ENCODE measurements at places on chromosomes 4 and X. TPM values are rescaled to one million over a fixed set of nuclear protein-coding genes. Genes with fewer than 3 reads are reported as not detected.

SLC6A14 gene
- not detected for total RNA-seq

PIN4 gene
- 3.9 TPM for total RNA-seq

TCEANC gene
- total RNA-seq, result 1.6 TPM

CSAG1 gene
- total RNA-seq, result not detected

RBM46 gene
- not detected for total RNA-seq
